ENCODE measurements at places on chromosomes 6 and 20.

DNA sequence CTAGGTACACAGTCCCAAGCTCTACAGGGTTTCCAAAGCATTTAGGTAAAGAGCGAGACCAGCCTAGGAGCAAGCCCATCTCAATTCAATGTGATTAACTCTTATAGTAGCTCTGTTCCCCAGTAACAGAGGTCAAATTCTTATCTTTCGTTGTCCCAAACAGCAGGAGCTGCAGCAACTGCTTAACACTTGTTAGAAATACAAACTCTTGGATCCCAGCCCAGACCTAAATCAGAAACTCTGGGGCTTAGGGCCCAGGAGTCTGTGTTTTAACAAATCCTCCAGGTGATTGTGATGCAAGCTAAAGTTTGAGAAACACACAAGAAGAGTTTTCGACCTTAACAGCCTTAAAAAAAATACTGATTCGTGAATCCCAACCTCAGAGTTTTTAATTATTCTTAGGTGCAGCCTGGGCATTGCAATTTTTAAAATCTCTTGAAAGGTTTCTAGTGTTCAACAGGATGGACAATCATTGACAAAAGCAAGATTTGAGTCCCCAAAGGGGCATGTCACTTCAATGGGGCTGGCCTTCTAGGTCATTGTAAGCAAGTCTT, 127.4 kb upstream of the HCRTR2 start:
- no peak for DNase-seq

DNA sequence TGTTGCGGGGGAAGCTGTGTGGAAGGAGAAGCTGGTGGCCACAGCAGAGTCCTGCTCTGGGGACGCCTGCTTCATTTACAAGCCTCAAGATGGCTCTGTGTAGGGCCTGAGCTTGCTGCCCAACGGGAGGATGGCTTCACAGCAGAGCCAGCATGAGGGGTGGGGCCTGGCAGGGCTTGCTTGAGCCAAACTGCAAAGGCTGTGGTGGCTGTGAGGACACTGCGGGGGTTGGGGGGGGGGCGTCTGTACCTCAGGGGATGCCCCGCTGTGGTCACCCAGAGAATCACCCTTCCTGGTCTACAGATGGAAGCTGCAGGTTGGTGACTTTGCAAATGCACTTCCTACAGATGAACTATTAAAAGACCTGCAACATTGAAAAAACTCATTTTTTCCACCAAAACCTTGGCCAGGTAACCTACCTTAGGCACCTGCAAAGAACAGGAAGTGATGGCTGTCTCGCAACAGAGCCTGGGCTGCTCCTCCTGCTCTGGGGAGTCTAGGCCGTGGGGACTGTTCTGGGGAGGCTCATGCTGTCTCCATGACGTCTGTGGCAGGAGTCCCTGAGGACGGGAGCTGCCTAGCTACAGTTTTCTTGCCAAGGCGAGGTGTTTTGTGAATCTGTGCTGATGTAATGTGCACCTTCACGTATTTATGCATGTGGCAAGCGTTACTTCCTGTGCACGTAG, 7.3 kb downstream of the NPBWR2 start:
- no peak for DNase-seq

DNA sequence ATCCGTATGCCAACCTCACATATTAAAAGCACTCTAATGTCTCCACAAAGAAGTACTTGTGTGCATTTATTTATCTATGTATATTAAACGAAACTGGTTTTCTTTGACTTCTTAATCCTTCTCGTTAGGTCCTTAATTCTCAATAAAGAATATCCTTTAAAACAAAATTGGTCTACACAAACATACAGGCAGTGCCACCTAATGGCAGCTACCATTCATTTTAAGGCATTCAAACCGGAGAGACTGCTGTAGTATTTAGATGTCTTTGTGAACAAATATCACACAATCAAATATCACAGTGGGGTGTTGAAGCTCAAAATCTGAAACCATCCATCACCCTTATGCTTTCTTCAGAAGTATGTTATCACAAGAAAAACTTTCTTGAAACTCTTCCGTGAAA, 96.6 kb upstream of the IRAK1BP1 start:
- DNase-seq, result no peak

DNA sequence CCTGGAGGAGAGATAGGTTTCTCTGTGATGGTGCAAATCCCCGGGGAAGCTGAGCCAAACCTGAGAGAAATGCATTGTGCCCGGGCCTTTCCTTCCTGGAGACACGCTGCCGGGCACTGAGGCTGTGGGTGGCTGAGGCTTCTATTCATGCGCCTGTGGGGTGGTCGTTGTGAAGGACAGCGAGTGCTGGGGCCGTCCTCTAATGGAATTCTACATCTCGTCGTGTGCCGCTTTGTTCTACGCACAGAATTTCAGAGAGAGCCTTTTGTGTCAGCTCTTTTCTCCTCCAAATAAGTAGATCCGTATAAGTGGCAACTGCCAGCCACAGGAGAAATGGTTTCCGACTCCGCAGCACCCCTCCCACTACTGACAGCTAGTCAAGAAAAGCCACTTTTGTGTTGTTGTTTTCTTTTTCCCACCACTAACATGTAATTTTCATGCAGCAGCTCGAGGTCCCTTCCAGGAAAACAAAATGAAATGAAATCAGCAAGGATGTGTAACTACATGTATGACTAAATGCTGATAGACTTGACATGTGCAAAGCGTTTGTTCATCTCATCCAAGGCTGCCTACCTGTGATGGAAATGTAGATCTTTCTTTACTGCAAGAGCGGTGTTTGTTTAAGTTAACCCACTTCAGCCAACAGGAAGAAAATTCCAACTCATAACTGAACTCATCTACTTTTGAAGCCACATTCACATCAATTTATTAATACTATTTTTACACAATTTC, 26.4 kb upstream of the PXDC1 start:
- DNase-seq, result no peak

DNA sequence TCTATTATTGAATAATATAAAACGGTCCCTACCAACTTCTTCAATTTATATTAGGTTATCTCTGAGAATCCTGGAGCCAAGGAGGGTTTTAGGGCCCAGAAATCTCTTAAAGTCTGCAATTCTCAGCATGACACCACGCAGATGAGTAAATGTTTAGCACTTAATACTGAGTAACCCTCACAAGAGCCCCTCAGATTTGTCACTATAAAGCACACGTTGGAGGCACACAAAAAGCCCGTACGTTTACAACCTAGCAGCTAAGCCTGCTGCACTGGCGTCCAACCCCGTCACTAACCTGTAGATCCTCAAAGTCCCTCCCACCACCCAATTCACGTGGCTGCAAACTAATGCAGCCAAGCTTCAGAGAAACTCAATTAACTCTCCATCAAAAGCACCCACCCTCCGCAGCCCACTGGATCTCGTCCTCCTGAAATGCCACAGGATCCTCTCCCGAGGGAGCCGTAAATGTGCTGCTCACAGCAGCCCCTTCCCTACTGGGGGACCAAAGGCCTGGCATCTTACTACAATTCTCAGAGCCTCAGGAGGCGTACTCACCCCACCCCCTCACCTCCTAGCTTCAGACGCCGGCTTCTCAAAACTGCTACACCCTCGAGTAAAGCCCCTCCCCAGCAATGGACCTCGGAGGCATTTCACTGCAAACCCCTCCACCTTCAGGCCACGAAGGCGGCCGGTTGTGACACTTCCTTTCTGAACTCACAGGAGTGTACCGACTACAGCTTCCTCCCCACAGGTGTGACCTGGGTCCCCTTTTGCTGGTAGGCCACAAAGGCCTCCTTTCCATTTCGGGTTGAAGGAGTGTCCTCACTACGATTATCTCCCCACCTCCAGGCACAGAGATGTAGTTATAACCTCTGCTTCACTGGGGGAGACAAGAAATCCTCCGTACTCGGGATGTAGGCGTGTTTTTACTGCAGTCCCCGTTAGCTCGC, 909 bp downstream of the CPNE1 start:
- DNase-seq, result peak; percentile 82

- no peak for DNase-seq
Observed at GRCh38 chr6:137351890-137352289, 132.7 kb upstream of the IFNGR1 start.

GRCh38 chr6:10526156-10526555, 5.0 kb downstream of the GCNT2 start:
- DNase-seq, result no peak

DNA sequence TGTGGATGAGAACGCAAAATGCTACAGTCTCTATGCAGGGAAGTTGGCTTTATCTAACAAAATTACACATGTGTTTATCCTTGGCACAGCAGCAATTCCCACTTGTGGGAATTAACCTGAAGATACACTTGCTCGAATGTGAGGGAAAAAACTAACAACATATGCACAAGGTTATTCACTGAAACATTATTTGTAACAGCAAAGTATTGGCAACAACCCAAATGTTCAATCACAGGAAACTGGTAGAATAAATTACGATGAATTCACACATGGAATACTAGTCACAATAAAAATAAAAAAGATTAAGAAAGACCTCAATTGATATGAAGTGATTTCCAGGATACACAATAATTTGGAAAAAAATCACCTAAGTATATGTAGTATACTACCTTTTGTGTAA, 68.1 kb upstream of the OGFRL1 start:
- no peak for DNase-seq
